ENCODE measurements at places on chromosomes 1 and 21.
A peak's percentile ranks its signal among the peaks of the same experiment; 100 is the strongest.

DNA sequence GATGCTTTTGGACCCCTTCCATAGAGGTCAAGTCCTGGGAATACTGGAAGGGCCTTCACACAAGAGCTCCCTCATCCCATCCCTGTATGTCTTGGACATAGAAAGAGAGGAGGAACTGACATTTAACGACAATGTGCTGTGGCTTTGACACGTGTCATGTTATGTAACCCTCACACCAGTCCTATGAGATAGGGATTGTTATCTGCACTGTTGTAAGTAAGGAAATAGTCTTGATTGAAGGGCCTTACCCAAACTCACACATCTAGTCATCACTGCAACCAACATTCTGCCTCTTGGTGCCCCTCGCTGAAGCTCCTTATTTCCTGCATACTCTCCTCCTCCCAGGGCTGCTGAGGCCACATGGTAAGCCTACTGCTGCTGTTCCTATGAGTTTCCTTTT is 63.7 kb upstream of the ANGPTL1 start:
- no peak for DNase-seq

DNA sequence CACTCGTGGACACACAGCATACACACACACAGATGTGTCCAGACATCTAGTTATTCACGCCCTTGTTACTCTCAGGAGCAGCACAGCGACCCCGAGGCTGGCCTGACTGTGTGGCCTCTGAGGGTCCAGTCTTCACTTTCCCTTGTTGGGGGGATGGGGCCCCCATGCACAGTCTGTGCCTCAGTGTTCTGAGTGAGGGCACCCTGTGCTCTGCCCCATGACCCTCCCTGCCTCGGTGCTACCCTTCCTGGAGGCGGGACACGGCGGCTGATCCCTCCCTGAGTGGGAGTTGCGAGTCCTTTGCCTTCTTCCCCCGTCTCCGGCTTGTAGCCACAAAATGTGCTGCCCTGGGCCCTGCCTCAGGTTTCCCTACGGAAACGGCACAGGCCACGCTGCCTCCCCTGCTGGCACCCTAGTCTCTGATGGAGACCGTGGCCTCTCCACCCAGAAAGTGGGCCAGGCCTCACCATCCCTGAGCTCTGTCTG is 8.6 kb downstream of the CSTB start:
- no peak for DNase-seq

DNA sequence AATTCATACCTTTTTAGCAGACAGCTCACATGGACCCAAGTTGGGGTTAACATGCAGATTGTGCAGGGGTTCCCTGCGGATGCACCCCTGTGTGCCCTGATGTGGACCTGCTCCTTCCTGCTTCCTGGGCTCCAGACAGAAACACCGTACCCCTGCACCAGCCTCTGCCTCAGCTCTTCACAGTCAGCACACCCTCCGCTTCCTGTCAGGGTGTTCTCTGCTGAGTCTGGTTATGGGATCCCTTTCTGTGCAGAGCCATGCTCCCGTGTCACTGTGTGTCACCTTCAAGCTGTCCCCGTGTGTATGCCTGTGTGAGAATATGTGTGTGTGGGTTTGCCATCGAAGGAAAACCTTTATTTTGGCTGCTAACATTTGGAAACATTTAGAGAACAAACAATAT is 48.7 kb upstream of the KCNJ15 start:
- DNase-seq = no peak

- DNase-seq = no peak
These were observed 85.4 kb downstream of the TLR5 start for GRCh38 chr1:223057569-223058093.

DNA sequence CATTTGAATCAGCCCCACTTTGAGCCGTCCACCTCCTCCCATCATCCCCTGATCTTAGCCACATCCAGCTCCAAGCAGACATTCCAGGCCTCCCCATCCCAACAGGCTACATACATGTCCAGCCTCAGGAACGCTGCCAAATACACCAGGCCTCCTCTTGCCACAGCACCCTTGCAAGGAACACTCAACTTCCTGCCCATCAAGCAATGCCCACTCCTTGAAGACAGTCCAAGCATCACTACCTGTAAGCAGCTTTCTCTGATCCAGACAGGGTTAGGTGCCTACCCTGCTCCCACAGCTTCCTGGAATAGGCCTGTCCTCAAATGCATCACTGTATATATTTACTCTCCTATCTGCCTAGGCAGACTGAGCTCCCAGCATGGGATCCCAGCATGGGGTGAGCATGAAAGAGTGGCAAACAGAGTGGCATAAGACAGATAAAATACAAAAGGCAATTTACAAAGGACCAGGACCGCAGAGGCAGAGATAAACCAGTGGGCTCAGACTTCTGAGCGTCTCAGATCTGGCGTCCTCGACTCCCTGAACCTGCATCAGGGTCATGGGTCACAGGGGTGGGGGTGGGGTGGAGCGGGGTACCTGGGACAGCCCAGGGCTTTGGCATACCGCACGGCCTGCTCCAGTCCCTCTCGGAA is 816 bp downstream of the HYI start:
- no peak for DNase-seq

- DNase-seq = no peak
These were observed 32.7 kb upstream of the KHDRBS1 start for GRCh38 chr1:31980835-31981455.

GRCh38 chr1:44835738-44836675 is 7.0 kb downstream of the PTCH2 start:
- DNase-seq = peak; percentile 59

DNA sequence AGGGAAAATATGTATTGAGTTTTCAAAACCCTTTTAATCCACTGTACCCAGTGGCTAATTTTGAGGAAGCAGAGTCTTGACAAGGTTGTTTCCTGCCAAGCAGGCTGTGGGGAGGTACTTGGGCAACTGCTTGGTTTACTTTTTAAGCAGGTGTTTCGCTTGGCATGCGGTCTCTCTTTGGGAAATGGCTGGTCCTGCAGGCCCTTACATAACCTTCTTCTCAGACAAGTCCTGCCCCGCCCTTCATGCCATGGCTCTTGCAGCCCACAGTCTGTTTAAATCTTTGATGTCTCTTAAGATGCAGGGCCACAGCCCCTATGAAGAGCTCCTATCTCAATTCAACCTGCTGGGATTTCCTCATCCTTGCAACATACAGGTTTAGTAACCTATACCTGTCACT is 36.0 kb upstream of the ABCD3 start:
- DNase-seq = no peak

Data from spinal cord (tissue), 10 donors.